ENCODE measurements at places on chromosomes 5 and 9.

DNA sequence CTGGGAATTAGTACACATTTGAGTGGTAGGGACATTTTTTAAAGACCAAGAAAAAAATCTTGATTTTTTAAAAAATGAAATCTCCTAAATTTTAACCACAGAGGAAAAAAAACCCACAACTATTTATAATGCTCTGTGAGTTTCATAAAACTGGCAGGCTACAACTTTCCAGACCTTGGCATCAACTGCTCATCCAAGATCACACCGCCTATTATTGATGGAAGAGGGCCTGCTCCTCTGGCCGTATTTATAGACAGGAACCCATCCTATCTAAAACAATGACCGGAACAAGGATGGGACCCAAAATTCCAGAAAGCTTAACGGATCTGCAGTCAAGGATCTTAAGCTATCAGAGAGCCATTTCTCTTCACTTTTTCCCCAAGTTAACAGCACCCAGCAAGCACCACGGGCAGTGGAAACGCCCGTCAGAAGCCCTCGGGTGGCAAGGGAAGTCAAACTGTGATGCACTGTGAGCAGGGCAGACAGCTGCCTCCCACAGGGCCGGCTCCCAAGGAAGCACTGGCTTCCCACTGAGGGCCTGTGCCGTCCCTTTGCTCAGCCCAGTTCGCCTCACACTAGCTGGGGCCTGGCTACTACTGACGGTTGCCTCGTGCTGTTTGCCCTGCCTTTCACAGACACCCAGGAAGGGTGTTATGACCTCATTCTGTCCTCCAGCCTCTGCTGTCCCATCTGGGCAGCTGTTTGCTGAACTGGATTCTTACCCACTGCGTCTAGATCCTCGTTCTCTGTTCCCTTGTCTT, 62.8 kb downstream of the CDC14B start:
- H3K4me1 ChIP-seq = peaks cover 21% of the 10 kb centered on the region
- H3K36me3 ChIP-seq = no peaks in the 10 kb centered on the region
- no peak for DNase-seq
- H3K4me3 ChIP-seq = no peak overlapping the region
- peak overlapping the region; percentile 87 for H3K27ac ChIP-seq

DNA sequence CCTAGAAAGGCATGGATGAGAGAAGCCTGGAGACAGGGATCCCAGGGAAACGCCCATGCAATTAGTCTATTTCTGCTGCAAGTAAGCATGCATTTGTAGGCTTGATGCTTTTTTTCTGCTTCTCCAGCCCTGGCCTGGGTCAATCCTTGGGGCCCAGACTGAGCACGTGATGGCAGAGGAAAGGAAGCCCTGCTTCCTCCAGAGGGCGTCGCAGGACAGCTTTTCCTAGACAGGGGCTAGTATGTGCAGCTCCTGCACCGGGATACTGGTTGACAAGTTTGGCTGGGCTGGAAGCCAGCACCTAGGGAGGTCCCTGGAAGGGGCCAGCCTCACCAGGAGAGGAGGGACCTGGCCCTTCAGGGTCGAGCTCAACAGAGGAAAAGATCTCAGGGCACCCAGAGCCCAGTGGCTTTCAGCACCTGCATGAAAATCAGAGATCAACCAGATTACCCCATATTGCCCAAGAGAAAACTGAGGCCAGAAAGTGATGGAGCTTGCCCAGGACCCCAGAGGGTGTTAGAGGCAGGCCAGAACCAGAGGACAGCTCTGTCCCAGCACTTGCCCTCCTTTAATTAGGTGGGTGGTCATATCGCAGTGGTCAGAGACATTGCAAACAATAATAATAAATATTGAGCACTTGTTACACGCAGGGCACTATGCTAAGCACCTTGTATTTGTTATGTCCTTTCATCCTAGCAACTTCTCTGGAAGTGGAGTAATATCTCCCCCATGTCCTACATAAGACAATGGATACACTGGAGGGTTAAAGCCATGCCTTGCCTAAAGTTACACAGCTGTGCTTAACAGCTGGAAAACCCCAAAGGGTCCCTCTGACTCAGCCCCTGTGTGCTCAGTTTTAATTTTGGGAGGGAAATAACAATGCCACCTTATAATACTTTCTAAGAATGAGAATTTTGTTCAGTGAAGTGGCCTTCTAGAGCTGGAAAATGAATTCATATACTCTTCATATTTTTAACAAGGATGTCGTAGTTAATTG, 67.1 kb downstream of the KLF4 start:
- H3K4me1 ChIP-seq = no peaks in the 10 kb centered on the region
- H3K27ac ChIP-seq = no peak overlapping the region
- H3K27me3 ChIP-seq = no peaks in the 10 kb centered on the region
- no peak overlapping the region for H3K4me3 ChIP-seq
- DNase-seq = peak; percentile 44

DNA sequence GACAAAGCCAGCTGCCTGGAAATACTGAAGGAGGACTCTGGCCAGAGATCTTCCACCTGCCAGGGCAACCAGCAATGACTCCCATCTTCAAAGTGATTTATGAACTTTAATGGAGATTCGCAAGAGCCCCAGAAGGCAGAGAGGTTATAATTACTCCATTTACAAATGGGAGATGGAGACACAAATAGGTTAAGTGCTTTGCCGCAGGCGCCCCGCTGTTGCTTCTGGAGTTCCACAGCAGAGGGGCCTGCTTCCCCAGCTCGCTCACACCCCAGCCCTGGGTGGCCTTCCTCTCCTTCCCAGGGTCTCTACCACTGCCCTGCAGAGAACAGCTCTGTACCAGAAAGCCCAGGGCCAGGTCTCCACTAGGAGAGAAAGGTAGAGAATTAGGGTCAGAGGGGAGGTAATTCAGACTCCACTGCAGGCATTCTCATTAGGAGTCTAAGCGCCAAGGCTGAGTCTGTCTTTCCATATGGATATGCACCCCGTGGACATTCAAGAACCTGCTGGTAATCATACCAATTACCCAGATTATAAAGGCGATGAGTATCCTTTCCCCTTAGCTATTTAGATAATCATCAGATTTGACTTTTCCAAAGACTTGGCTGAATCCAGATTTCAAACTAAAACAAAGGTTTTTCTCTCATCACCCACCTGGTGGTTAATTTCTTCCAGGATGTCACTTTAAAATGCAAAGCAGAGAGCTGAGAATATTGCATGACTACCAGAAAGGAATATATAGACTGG, 157.6 kb upstream of the TUT7 start:
- H3K4me3 ChIP-seq = no peak overlapping the region
- no peaks in the 10 kb centered on the region for H3K36me3 ChIP-seq
- H3K4me1 ChIP-seq = peaks cover 10% of the 10 kb centered on the region
- H3K27ac ChIP-seq = no peak overlapping the region

- H3K36me3 ChIP-seq = no peaks in the 10 kb centered on the region
- H3K4me1 ChIP-seq = peaks cover 3% of the 10 kb centered on the region
- no peak for DNase-seq
- no peaks in the 10 kb centered on the region for H3K27me3 ChIP-seq
Measured at GRCh38 chr9:107782381-107782780, 292.8 kb upstream of the KLF4 start.

DNA sequence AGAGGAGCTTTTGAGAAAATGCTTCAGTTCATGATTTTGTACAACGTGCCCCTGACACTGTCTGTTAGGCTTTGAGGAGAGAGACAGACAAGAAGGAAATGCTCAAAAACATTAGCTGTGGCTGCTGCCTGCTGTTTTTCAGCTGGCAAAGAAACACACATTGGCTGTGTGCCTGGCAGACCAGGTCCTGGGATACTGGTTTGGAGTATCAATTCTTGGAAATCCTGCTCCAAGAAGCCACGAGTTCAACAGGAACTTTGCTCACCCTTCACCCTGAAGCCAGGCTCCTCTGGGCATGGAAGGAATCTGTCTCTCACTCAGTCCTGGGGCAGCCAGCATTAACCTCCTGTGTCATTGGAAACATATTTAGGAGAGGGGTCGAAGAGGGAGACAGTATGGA, 245.5 kb downstream of the AUH start:
- no peak overlapping the region for H3K4me3 ChIP-seq
- no peaks in the 10 kb centered on the region for H3K27me3 ChIP-seq
- no peaks in the 10 kb centered on the region for H3K36me3 ChIP-seq
- H3K4me1 ChIP-seq = peaks cover 44% of the 10 kb centered on the region

DNA sequence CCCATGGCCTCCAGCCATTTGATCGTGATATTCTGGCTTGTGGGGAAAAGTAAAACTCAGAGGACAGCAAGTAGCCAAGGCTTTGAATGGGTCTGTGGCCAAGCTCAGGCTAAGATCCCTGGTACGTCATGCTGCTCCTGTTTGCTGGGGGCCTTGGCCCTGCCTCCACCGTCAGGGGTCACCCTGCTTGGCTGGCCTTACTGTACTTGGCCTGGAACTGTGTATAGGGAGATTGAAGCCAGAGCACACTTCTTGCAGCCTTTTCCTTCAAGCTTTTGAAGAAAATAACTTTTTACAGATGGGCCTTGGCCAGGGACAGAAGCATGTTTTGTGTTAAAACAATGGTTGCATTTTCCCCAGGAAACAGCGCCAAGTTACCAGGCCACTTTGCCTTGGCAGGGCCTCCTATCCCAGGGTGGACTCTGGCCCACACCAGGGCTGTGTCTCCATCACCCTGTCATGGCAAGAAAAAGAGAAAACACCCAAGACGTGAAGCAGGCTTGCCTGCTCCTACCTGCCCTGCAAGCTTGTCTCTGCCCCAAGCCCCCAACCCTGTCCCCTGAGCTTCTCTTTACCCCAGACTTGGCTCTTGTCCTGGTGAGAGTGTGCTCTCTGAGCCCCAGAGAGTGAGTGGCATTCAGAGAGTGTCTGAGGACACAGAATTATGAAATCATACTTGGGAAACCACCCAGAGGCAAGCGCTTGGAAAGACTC, 286.9 kb downstream of the GADD45G start:
- H3K27me3 ChIP-seq = no peaks in the 10 kb centered on the region
- H3K4me1 ChIP-seq = peaks cover 29% of the 10 kb centered on the region
- no peak overlapping the region for H3K4me3 ChIP-seq
- DNase-seq = peak; percentile 67
- peak overlapping the region; percentile 21 for H3K27ac ChIP-seq

DNA sequence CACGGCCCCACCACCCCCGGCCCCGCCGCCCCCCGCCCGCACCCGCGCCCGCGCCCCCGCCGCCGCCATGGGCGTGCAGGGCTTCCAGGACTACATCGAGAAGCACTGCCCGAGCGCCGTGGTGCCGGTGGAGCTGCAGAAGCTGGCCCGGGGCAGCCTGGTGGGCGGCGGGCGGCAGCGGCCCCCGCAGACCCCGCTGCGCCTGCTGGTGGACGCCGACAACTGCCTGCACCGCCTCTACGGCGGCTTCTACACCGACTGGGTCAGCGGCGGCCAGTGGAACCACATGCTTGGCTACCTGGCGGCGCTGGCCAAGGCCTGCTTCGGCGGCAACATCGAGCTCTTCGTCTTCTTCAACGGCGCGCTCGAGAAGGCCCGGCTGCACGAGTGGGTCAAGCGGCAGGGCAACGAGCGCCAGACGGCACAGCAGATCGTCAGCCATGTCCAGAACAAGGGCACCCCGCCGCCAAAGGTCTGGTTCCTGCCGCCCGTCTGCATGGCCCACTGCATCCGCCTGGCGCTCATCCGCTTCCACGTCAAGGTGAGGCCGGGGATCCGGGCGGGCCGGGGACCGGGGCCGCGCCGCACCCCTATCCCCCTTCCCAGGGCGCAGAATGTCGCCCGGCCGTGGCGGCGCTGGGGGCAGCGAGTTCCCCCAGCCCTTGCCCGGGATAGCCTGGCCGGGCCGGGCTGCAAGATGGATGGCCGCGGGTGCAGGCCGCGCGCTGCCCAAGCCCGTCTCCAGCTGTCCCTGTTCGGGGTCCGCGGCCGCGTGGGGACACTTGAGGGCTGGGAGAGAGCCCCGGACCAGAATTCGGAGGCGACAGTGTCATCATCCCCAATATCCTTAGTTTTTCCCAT, 594 bp downstream of the FAM120A start:
- no peaks in the 10 kb centered on the region for H3K27me3 ChIP-seq
- H3K27ac ChIP-seq = peak overlapping the region; percentile 94
- DNase-seq = peak; percentile 34
- peaks cover 47% of the 10 kb centered on the region for H3K4me1 ChIP-seq
- H3K4me3 ChIP-seq = peak overlapping the region; percentile 95
- H3K36me3 ChIP-seq = peaks cover 4% of the 10 kb centered on the region

DNA sequence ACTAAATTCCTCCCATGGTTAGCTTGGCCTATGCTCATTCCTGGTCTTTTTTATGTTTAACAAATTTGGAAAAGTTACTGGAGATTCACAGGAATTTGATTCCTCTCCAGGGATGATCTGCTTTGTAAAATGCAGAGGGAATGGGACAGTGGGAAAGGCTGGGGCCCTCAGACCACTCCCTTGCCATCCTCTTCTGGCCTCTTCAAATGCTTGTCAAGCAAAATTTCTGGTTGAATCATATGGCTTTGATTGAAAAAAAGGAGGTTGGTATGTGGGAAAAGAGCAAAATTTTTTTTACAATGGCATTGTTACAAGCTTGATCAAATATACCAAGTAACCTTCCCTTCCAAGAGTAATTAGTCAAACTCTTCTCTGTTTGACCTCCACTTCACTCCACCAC, 225.1 kb downstream of the PIK3R1 start:
- no peak overlapping the region for H3K27ac ChIP-seq
- no peaks in the 10 kb centered on the region for H3K4me1 ChIP-seq
- no peaks in the 10 kb centered on the region for H3K27me3 ChIP-seq
- H3K4me3 ChIP-seq = no peak overlapping the region
- H3K36me3 ChIP-seq = no peaks in the 10 kb centered on the region
- DNase-seq = no peak

DNA sequence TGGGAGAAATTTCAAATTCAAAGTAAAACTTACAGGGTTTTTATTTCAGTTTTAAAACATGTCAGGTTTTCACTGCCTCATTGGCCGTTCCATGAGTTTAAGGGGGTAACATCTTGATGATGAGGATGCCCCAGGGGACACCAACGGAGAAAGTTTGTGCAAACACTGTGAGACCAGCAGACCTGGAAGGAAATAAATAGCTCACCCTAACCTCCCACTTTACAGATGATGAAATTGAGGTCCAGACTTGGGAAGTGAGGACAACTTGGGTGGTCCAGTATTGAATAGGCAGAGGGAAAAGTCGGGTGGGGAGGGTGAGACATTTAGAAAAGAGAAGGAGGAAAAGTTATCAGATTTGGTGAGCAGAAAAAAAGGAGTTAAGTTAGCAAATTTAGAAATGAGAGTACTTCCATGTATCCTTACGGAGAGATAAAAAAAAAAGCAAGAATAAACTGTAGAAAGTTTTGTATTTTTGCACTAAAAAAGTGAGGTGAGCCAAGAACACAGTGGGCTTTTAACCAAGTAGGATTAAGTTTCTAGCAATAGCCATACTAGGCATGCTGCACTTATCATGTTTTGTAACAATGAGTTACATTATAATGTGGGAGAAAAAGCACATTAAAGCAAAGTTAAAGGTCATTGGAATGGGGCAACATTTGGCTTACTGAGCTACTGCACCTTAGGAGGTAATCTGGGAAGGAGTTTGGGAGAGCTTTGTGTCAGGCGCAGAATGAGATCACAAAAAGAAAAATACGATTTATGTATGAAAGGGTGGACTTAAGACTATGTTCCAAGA, 125.1 kb downstream of the GAS1 start:
- H3K36me3 ChIP-seq = no peaks in the 10 kb centered on the region
- no peak for DNase-seq
- no peak overlapping the region for H3K4me3 ChIP-seq
- no peak overlapping the region for H3K27ac ChIP-seq
- H3K4me1 ChIP-seq = peaks cover 4% of the 10 kb centered on the region
